ENCODE measurements at places on chromosomes 11 and 22.
A peak's percentile ranks its signal among the peaks of the same experiment; 100 is the strongest.

DNA sequence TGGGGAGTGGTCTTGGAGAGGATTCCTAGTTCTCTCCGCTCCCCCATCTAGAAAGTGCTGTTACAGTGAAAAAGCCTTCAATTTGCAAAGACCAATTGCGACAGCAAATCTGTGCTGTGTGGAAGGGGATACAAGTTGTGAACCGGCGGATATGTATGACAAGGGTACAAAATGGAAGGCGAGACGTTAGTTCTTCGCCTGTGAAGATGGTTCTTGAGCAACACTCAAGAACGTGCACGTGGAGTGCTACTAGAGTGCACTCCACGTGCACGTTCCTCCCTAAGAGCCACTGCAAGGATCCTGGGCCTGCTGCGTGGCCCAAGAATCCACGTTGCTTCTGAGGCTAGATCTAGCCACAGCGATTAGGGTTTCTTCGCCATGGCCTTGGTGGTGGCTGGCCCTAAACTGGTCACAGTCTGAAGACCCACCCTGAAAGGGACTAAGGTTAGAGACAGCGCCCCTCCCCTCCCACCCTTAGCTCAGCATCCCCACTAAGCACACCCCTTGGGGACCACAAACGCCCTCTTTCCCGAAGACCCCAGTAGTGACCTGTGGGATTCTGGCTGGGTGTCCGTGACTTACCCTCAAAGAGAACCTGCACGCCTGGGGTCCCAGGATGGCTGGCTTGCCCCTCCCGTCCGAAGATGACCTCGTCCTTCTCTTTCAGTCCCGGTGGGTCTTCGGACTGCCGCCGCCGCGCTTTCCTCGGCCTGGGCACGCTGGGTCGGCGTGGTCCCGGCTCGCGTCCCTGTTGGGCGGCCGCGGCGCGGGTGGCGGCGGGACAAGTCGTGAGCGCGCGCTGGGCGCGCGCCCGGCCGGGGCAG, 519 bp upstream of the PDE3B start:
- no peak for DNase-seq

DNA sequence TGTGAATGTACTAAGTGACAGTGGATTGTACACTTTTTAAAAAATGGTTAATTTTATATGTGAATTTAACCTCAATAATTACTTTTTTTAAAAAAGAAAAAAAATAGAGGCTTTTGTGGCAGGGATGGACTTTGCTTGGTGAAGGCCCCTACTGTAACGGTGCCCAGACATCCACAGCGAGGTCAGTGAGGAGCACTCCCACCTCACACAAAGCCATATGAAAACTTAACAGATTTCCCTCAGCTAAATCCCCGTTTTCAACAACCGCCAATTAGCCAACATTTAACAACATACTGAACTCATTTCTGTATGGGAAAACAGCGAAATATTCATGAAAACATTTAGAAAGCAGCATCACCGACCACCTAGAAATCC, 642 bp upstream of the C11orf58 start:
- no peak for DNase-seq

- no peak for DNase-seq
Observed at GRCh38 chr11:61853698-61854169, 25.6 kb downstream of the FADS2 start.

- no peak for DNase-seq
Observed at GRCh38 chr11:70756756-70757155, 358.4 kb downstream of the CTTN start.

- DNase-seq = no peak
Observed at GRCh38 chr11:130315354-130315970, 745 bp upstream of the ZBTB44 start.

GRCh38 chr11:48020092-48020755, 39.9 kb downstream of the PTPRJ start:
- DNase-seq = no peak

GRCh38 chr11:130414107-130415080, 14.0 kb downstream of the ADAMTS8 start:
- no peak for DNase-seq

GRCh38 chr11:73260127-73260457, 12.0 kb upstream of the P2RY6 start:
- no peak for DNase-seq

DNA sequence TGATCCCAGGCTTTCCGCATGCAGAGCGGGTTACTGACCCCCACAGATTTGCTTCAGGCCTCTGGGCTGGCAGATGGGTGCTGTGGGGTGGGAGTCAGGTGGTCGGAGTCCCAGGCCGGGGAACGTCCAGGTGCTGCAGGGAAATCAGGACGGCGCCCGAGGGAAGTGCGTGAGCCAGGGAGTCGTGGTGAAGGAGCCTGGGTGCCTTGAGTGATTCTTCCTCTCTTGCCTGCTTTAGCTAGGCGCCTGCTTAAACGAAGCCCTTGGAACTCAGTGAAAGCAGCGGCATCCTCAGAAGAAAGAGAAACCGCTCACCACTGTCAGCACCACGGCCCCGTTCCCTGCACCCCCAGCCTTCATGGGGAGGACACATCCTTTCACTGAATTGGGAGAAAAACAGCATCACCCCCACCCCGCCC, 455.6 kb downstream of the BRD1 start:
- DNase-seq = no peak

DNA sequence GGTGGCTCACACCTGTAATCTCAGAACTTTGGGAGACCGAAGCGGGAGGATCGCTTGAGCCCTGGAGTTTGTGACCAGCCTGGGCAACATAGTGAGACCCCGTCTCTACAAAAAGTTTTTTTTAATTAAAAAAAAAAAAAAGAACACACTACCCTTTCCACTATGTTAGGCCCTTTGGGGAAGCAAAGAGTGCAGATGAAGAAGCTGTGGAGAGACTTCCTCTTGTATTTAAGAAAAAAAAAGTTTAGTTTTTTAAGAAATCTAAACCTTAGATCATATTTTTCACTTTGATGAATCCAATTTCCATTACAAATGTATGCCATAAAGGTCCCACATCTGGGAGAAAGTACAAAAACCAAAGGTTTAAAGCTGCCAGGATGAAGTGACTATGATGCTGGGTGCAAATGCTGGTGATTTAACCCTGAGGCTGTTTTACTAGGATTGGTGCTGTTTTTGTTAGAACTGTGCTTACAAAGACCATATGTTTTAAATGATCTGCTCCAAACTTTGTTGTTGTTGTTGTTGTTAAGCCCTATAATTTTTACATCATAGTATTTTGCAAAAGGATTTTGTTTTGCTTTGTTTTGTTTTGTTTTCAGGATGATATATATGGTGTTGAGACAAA, 28.9 kb upstream of the ACER3 start:
- DNase-seq = no peak

- DNase-seq = peak; percentile 11
Observed at GRCh38 chr11:1155274-1155693, 2.5 kb upstream of the MUC5AC start.

- no peak for DNase-seq
Observed at GRCh38 chr22:20106205-20106848, 9.6 kb upstream of the RANBP1 start.

DNA sequence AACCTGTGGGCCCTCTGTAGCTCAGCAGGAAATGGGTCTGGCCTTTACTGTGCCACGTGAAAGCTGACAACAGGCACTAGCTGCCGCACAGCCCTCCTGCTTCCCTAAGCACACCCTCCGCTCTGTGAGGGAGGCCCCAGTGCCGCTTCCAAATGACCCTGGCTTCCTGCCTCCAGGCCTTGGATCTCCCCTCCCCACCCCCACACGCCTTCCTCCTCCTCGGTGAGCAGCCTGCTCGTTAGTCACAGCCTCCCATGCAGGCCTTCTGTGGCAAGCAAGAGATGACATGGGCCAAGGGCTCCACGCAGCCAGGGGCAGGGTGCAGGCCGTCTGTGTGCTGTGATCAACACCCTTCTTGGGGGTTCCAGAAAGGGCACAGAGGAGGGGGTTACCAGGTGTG, 15.3 kb upstream of the RASL10A start:
- DNase-seq = no peak

DNA sequence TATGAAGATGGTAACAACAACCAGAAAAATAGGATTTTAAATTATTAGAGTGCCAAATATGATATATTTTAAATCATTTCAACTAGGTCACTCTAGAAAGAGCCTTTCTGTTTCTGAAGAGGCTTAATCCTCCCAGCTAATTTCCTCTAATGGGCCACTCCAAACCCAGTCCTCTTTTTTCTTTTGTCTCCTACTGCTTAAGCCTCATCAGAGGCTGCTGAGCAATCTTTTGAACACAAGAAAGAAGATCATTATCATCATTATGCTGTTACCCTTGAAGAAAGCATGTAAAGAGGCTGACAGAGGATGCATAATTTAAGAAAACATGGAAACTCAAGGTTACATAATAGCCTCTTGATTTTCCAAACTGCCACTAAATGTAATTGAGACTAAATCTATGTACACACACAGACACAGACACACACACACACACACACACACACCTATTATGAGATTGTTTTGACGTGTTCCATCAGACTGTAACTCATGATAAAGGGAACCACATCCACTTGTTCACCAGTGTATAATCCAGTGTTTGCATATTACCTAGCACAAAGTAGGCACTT, 519.6 kb downstream of the METTL15 start:
- DNase-seq = no peak

DNA sequence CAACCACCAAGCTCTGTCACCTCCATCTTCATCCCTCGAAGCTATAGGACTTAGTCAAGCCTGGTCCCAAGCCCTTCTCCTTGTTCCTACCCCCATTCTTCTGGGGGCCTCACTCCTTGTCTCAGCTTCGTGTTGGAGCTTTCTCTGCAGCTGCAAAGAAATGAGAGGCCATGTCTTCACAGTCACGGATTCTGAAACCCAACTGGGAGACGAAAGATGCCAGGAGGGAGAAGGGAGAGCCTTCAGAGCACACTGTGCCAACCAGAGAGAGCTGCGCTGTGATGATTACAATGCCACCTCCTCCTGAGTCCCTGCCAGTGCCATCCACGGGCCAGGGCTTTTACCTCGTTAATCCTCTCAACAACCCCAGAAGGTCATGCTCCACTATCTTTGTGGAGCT, 469.3 kb downstream of the TBC1D22A start:
- DNase-seq = no peak

- DNase-seq = no peak
Observed at GRCh38 chr11:35143297-35144135, 4.5 kb downstream of the CD44 start.

DNA sequence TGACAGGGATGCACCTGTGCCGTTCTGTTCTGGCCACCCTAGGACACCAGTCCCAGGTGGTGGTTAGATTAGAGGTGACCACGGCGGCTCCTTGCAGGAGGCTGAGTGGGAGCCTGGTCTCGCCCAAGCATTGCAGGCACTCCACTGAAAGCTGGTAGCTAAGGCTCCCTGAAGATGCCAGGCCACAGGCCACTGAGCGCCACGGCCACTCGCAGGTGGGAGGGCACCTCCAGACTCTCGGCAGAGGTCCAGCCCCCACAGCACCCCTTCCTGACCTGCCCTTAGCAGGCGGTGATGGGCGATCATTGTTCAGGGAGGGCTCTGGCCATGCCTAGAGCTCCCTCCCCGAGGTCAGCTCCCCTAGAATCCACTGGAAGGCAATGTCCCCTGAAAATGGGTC, 1270.2 kb downstream of the BRD1 start:
- no peak for DNase-seq

- DNase-seq = no peak
Observed at GRCh38 chr11:19478891-19479290, 233.7 kb upstream of the NAV2 start.

DNA sequence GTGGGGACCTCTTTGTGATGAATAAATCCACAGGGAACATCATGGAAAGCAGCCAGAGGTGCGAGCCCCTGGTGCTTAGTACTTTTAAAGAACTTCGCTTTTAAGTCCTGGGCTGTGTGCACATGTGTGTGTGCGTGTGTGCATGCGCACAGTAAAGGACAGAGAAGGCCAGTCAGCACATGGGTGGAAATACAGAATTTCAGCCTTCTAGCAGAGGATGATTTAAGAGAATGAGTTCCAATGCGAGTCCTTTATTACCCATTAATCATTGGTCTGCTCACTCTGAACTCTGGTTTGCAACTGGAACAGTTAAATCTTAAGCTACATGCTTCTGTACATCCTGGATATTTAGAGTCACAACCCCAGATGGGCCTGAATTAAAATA, 18.9 kb downstream of the TEAD1 start:
- DNase-seq = no peak

DNA sequence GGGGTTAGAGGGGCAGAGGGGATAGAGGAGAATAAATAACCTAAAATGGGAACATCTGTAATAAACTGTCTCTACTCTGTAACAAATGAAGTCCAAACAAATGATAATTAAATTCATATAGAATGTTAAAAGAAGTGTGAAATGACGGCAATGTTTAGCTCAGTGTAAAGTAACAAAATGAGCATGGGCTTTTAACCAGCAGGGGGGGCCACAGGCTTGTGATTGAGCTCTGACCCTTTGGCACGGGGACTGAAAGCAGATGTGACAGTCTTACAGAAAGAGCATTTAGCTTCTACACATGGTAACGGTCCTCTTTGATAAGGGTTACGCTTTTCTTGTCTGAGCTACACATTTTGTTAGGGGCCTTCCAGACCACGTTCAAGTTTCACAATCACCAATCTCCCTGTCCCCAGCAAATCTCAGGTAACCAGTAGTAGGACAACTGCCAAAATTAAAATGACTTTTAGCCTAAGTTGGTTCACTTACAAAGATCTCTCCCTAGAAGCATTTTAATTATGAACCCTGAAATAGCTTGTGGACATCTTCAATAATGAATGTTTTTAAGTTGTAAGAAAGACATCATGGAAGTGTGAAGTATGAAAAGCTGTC, 262.5 kb downstream of the DCDC1 start:
- no peak for DNase-seq

DNA sequence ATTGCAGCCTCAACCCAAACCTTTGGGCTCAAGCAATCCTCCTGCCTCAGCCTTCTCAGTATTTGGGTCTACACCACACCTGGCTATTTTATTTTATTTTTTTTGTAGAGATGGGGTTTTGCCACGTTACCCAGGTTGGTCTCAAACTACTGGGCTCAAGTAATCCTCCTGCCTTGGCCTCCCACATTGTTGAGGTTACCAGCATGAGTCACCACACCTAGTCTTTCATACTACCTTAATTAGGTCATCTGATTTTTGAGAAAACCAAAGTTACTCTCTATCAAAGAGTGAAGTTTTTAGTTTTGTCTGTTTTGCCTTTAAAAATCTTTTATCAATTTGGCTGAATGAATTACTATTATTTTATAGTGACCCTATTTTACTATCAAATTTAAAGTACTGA, 335.6 kb upstream of the LRRC4C start:
- DNase-seq = no peak

DNA sequence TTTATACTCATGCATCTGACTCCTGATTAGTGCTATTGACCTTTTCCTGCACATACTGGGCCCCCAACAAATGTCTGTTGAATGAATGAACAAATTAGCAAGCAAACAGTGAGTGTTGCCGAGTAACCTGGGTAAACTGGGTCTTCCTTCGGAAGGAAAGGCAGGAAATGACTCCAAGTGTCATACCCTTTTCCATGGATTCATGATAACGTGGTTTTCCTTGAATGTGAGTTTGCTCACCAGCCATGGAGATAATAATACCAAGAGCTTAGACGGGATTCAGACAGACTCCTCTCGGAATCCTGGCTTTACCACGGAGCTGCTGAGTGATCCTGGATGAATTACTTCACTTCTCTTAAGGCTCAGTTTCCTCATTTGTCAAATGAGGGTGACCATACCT, 16.7 kb downstream of the TECTA start:
- DNase-seq = no peak

- DNase-seq = no peak
Observed at GRCh38 chr11:910044-910588, 494 bp downstream of the CHID1 start.
